Activated naive CD8-positive, alpha-beta T cell treated with anti-CD3 and anti-CD28 coated beads for 36 hours (primary cell): ENCODE measurements at places on chromosomes 2 and 18. TPM values are rescaled to one million over a fixed set of nuclear protein-coding genes. Genes with fewer than 3 reads are reported as not detected.

GRCh38 chr2:134421556-134422328 lies 167.9 kb downstream of the MGAT5 start:
- no peak for DNase-seq

- DNase-seq = no peak
Measured at GRCh38 chr18:21897811-21898210, 157.2 kb downstream of the MIB1 start.

DNA sequence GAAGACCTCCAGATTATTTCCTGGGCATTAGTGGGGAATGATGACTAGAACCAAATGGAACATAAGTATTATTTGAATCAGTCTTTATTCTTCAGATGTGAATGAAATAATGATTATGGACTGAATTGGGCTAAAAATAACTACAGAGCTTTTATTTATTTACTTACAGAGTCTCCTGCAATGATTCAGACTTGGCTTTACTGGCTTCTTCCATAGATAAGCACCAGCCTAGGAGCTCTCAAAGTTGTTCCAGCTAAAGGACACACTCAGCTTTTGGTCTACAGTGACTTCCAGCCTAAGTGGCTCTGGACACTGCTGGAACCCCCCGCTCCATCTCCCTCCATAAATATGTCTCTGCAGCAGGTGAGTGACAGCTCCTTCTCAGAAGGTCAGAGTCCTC lies 24.3 kb upstream of the ARHGAP25 start:
- no peak for DNase-seq

GRCh38 chr2:223930103-223930976 lies 14.8 kb downstream of the WDFY1 start:
- DNase-seq = no peak

DNA sequence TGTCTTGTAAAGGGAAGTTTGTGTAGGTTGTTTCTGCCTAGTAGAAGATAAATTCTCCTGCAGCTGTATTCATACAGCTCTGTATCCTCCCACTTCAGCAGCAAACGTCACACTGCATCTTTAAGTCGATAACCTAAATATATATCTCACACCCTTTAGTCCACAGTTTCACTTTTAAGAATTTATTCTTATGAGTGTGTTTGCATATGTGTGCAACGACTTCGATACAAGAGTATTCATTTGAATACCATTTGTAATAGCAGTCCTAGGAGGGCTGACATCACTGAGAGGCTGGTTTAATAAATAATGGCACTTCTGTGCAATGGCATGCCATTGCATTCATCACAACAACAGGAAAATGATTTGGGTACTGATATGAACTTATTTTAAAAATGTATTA lies 63.8 kb upstream of the MSH6 start:
- no peak for DNase-seq

DNA sequence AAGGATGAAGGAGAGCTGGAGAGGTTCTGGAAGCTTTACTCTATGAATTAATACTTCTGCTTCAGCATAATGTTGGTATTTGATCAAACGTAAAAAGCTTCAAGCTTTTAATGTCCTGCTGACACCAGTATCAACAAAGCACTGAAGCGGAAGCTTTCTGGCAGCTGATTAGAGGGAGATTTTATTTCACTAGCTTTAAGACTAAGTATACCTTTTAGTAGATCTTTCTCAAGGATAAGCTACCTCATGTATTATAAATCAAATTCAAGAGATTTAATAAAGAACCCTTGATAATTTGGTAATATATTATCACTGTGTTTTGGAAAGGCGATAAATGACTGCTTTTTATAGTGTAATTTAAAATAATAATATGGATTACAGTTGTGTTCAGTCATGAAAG lies 128.0 kb upstream of the CD302 start:
- no peak for DNase-seq

- DNase-seq = no peak
Measured at GRCh38 chr2:173254659-173255058, 100.0 kb upstream of the CDCA7 start.

DNA sequence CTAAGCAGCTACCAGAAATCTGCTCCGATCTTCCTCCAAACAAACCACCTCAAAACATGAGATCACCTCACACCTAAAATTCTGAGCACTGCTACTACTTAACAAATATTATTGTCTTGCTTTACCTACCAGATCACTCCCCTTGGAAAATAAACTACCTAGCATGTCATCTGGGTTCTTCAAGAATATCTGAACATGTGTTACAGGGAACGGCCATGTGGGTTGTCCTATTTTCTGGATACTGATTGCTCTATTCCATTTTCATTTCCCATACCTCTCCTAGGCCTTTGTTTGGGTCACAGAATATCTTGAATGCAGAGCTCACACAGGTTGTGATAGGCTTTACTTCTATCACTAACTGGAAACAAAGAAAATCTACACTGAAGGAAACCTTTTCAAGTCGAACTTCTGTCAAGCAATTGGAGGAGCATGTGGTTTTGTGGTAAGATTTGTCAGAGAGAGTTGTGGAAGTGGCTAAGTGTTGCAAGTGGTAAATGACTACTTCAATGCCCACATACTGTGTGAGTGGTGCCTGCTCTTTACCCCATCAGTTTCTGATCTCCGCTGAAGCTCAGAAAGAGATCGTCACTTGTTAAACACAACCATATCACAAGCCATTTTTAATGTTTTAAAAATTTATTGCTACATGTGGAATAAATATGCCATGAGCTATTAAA lies 739.1 kb upstream of the ZEB2 start:
- DNase-seq = peak; percentile 10

GRCh38 chr2:180570864-180571263 lies 409.5 kb upstream of the UBE2E3 start:
- no peak for DNase-seq

GRCh38 chr2:120516679-120517314 lies 170.9 kb downstream of the INHBB start:
- no peak for DNase-seq

DNA sequence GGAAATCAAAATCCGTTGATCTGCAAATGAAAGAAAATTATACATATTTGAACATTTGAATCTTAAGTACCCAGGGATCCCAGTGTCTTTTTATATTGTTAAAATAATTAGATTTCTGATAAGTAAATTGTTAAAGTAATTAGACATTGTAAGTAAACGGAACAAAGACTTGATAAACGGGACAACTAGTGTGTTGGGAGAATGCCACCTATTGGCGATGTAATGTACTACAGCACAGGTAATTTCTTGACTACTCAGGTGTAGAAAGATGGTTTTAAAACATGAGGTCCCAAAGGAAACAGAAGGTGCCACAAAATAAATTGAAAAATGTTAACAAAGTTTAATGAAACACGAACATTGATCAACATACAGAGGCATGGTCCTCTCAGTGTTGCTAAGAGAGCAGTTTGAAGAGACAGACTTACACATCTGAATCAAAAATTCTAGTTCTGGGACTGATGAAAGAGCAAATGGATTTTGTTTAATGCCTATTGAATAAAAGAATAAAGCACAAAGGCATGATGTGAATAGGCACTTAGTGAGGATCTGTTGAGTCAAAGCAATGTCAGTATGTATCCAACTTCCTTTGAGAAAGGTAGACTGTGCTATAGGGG lies 103.4 kb upstream of the RASGRP3 start:
- DNase-seq = peak; percentile 2

- no peak for DNase-seq
Measured at GRCh38 chr2:16709769-16710168, 44.1 kb upstream of the CYRIA start.

- no peak for DNase-seq
Measured at GRCh38 chr2:86308984-86309695, 28.3 kb downstream of the REEP1 start.

- no peak for DNase-seq
Measured at GRCh38 chr2:8222979-8223694, 458.7 kb upstream of the ID2 start.

GRCh38 chr2:204380141-204380881 lies 165.0 kb upstream of the PARD3B start:
- DNase-seq = no peak

The OTX1 gene
- total RNA-seq = not detected

The SNTG2 gene
- total RNA-seq = 3.6 TPM

The LOXHD1 gene
- total RNA-seq = 0.12 TPM

The TMEM17 gene
- total RNA-seq = 0.24 TPM

The FEV gene
- total RNA-seq = not detected

The PLEK gene
- total RNA-seq = 2.2 TPM

The AGXT gene
- total RNA-seq = not detected

The CCDC74B gene
- total RNA-seq = 0.72 TPM

The EGR4 gene
- 0.41 TPM for total RNA-seq

The STAT1 gene
- 389 TPM for total RNA-seq
